T-helper 2 cell treated with Interferon-gamma antibody and Interleukin-4, amounts not matched to agents 5 μg/mL and 100 μg/mL, for 36 hours (primary cell): ENCODE measurements at places on chromosomes 5 and 9.

DNA sequence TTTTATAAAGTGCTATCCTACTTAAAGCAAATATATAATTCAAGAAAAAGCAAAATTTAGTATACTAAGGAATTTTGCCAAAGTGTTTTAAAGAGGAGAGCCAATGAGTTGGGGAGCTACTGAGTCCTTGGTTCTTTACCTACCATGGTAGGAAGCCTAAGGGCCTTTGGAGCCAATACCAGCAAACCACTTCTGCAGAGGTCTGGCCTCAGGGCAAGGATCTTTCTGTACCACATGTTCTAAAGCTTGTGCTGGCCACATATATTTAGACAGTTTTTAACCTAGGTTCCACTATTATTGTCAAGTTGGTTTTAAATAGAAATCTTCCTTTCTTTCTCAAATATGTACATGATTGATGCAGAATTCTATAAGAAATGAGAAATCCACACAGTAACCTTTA, 172.3 kb upstream of the NREP start:
- no peak for DNase-seq

DNA sequence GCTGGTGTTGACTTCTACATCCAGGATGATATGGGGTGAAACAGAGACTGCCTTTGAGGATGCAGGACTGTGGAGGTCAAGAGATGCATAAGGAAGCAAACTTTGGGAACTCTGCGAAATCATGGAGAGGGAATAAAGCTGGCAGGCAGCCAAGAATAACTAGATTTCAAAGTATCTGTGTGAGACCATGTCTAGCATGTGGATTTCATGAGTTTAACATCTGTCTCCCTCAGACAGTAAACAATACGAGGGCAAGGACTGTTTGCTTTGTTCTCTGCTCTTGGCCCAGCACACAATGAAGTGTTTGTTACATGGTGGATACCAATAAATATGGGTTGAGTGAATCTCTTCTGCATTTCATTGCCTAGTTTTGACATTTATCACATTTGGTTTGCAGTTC, 71.3 kb downstream of the RASEF start:
- DNase-seq: no peak

- no peak for DNase-seq
These were observed 427.6 kb downstream of the IRX1 start for GRCh38 chr5:4023091-4023752.

DNA sequence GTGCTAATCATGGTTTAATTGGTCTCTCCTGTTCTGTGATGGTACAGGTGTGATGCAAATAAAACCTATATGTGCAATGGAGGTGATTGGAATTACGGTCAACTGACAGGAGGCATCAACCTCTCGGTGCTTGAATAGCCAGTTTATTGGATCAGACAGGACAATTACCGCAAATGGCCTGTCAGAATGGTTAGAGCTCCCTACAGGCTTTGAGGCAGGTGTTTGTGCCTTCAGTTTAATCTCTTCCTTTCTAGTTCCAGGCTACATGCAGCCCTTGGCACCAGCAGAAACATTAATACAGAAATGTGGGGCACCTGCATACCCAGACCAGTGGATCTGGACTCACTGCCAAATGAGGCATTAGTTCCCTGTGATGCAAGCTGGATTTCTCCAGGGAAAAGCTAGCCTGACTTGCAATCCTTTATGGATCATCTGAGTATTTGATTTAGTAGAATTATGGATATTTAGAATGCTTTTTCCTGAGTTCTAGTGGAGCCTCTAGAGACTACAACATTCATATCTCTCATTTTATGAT, 128.6 kb downstream of the MAT2B start:
- no peak for DNase-seq

DNA sequence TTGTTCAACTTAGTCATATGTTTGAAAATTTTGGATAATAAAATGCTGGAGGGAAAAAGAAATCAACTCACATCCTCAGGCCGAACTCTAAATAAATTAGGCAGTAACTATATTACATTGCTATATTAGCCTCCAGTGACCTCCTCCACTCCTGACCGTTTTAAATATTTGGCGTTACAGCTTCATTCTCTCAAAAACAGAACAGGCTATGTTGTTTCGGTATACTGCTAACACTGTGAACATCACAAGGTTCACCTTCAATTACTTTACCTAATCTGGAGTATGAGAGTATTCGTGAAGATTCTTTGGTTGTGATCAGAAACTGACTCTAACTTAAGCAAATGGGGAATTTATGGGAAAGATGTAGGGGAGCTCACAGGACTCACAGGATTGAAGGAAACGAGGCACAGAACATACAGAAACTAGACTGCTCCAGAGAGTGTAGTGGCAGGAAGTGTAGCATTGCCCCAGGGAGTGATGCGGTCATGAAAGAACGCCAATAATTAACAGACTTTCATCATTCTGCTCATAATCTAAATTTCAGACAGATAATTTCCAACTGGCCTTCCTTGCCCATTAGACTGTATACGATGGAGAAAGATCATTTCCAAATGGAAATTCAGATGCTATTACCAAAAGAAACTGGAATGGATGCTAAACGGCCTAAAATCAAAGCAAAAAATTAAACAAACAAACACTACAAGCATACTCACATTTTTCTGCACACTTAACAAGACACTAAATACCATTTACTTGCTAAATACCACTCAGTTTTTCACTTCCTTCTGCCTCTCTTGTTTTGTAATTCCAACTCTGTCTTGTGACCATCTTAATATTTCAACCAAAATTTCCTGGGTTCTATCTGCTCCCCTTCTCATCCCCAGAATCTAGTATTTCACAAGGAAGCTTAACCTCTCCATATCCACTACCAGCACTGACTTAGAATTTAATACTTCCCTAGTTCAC, 110.1 kb upstream of the LPAR1 start:
- DNase-seq: no peak

DNA sequence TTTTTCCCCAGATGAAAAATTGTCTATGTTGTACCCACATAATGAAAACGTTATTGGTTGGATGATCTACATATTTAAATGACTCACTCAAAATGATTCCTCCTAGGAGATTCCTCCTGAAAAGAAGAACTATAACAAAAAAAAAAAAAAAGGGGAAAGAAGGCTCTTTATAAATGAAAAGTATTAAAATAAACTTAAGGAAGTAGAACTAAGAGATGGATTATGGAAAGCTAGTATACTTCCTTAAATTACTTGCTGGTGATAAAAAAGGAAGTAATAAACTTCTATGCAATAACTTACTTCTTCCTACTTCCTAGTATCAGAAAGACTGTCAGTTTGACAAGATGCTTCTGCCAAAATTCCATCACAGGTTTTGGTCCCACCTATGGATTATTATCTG, 1087.7 kb downstream of the CDH12 start:
- no peak for DNase-seq

GRCh38 chr5:67315082-67315989, 118.7 kb upstream of the CD180 start:
- DNase-seq: no peak

GRCh38 chr5:169702693-169703481, 65.8 kb downstream of the DOCK2 start:
- DNase-seq: peak; percentile 36

DNA sequence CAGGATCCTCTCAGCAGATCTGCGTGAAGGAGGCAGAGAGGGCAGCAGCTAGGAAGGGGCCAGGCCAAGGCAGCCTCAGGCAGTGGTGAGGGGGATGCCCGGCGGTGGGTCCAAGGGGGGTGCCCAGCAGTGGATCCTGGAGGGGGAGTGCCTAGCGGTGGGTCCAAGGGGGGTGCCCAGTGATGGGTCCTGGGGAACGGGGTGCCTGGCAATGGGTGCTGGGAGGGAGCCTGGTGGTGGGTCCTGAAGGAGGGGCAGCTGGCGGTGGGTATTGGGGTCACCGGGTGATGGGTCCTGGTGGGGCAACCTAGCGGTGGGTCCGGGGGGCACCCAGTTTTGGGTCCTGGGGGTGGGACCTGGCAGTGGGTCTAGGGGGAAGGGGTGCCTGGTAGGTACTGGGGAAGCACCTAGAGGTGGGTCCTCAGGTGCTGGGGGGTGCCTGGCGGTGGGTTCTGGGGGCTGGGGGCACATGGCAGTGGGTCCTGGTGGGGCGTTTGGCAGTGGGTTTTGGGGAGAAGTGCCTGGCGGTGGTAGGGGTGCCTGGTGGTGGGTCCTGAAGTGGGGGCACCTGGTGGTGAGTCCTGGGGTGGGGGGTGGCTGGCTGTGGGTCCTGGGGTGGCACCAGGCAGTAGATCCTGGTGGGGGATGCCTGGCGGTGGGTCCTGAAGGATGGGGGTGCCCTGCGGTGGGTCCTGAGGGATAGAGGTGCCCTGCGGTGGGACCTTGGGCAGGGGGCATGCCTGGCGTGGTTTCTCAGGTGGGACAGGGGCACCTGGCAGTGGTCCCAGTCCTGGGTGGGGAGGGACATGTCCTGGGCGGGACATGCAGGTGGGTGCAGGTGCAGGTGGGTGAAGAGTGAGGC, 1.9 kb downstream of the LRRC14B start:
- no peak for DNase-seq

- no peak for DNase-seq
These were observed 218.4 kb downstream of the EBF1 start for GRCh38 chr5:158881091-158881880.

GRCh38 chr5:66863243-66864170, 267.3 kb downstream of the MAST4 start:
- DNase-seq: no peak

DNA sequence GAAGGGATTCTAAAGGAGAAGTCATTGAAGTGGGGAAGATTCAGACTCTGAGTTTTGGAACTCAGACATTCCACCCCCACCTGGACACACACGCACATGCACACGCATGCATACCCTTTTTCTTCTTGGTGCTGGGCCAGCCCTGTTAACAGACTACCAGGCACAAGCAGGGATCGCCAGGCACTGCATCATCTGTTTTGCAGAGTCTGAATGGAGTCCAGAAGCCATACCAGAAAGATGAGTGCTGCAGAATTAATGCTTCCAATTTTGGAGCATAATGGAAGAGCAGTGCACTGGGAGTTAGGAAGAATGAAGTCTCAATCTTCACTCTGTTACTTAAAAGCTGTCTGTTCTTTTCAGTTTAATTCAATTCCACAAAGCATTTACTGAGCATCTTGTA, 95.5 kb downstream of the PDE8B start:
- DNase-seq: no peak

GRCh38 chr9:18542837-18543405, 69.0 kb downstream of the ADAMTSL1 start:
- no peak for DNase-seq

GRCh38 chr9:105083256-105083655, 155.3 kb upstream of the ABCA1 start:
- DNase-seq: no peak

GRCh38 chr9:131477367-131477766, 25.4 kb upstream of the POMT1 start:
- no peak for DNase-seq

DNA sequence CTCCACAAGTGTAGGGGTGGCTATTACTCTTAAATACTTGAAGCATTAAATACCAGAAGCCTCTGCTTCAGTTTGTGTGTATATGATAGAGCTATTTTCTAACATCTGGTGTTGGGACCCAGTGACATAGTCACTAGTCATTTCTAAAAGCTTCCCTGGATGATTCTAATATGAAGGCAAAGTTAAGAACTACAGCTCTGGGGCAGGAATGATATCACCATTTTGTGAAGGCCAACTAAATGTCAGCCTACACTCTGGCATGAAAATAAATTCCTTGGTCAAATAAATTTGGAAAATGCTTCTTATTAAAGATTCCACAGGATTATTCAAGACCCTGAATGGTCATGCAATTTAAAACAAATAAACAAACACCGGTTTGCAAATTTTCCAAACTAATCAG, 197.7 kb downstream of the PLK2 start:
- DNase-seq: no peak

GRCh38 chr5:112878760-112879159, 17.7 kb downstream of the SRP19 start:
- DNase-seq: peak; percentile 69

GRCh38 chr5:81773574-81773973, 22.7 kb upstream of the SSBP2 start:
- no peak for DNase-seq

GRCh38 chr9:15144622-15145061, 162.4 kb downstream of the TTC39B start:
- no peak for DNase-seq

- no peak for DNase-seq
These were observed 52.8 kb upstream of the CCDC112 start for GRCh38 chr5:115349001-115349817.

- DNase-seq: no peak
These were observed 12.8 kb upstream of the SRP19 start for GRCh38 chr5:112848116-112848811.

GRCh38 chr9:68949271-68950000, 64.5 kb downstream of the PRKACG start:
- peak; percentile 30 for DNase-seq

DNA sequence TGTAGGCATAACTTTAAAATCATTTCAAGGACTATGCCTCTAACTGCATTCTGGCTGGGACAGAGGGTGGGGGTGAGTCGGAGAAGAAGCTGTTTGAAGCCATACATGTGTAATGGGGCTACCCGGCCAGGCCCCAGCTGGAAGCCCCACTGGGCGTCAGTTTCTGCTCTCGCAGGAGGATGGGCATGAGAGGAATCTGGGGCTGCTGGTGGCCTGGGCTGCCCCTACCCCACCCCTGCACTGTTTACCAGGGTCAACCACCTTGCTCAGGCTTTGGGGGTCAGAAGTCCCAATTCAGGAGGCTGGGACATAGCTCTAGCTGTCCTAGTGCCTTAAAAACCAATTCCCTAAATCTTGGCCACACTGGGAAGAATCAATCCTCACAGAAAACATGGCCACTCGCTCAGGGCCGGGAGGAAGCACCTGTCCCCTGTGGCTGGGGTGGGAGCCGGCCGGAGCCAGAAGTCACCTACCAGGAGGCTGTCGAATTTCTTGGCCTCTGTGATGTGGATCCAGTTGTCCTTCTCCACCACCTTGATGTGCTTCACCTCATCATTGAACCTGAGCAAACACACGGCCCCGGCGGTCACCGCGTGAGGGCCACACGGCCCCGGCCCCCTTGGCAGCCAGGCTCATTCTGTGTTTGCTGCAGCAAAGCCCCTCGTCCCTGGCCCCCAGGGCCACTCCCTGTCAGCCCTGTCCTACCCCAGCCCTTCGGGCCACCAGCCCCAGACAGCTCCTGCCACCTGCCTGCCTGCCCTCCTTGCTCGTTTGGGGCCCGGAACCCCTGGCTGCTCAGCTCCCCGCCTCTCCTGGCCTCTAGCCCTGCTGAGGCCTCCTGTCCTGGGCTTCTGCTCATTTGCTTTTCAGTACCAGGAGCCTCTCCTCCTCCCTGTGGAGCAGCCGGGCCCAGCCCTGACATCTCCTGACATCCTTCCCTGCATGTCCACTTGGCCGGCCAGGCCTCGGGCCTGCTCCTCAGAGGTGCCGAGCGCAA, 33.6 kb upstream of the SARDH start:
- DNase-seq: no peak

- DNase-seq: no peak
These were observed 6.2 kb downstream of the EXOC3 start for GRCh38 chr5:449151-449550.

GRCh38 chr9:76718166-76718565, 46.1 kb upstream of the PCA3 start:
- DNase-seq: no peak

GRCh38 chr5:158855510-158855909, 244.2 kb downstream of the EBF1 start:
- DNase-seq: no peak
